ENCODE measurements at places on chromosomes 2 and 18.

GRCh38 chr2:215498431-215498830 lies 62.6 kb upstream of the FN1 start:
- no peak for DNase-seq

DNA sequence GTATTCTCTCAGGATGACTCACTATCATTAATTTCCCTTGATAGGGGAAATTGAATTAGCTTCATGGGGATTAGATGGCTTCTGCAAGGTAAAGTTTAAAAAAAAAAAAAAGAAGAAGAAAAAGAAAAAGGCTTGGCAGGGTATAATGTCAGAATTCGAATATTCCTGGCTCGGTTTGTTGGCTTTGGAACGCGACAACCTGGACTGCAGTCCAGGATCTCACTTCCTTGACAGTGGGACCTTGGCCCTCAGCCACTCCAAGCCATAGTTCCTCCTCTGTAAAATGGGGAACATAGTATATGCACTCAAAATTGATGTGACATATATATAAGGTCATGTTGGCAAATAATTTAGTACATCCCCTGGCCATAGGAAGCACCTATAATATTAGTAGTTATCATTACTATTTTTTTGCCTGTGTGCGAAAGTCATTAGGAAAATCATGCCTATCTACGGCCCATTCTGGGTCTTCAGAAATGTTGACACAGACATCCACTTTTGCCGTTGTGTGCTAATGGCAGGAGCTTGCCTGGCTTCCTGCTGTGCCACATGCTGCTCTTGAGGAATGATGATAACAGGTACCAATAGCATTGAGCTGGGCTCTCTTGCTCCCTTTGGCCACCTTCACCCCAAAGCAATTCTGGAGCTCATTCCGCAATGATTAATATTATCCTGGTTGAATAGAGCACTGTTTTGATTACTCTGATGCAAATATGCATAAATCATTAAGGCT lies 97.9 kb downstream of the MTCL1 start:
- no peak for DNase-seq

DNA sequence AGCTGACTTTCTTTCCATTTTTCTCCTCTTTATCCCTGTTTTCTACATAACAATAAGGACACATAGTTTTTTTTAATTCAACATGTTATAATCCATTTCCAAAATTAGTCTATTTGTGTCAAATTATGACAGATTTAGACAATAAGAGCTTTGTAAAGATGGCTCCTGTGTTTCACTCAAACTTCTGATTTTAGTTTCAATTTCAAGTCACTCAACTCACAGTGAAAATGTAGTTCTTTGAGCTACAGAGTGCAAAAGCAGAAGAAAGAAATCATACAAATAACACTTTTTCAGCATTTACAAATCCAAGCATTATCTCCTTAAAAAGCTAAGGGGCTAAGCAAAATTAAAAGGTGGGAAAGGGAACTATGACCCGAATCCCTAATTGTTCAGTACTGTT lies 340.7 kb upstream of the TRIB2 start:
- DNase-seq = no peak

- DNase-seq = no peak
These were observed 374.4 kb downstream of the PLCL1 start for GRCh38 chr2:198178766-198179165.

DNA sequence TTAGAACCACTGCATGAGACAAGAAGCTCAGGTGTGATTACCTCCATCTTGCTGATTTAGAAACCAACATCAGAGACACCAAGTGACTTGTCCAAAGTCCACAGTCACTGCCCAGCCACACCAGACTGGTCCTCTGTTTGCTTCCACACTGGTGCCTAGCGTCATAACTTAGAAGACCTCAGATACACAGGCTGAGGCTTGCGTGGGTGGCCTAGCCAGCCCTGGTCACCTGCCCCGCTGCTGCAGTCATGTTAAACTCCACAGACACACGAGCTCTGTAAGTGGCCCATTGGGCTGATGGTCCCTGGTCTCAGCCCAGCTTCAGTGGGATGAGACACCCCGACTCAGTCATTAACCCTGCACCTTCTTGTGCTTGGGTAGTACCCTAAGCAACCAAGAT lies 47.1 kb downstream of the CNGA3 start:
- DNase-seq = no peak

DNA sequence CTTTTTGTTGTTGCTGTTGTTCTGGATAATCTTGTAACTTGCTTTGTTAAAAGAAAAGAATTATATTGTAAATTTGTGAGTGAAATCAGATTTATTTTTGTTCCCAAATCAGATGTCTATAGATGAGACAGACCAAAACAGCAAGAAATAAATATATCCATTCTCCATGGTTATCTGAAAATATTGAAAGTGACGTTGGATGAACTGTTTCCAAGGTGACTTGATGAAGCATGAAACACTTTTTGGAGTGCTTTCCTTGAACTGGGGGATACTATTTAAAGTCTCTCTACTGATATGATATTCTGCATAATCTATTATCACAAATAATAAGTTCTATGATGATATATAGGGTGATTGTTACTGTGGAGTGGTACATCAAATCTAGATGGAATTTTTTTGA lies 315.4 kb upstream of the THUMPD2 start:
- no peak for DNase-seq

DNA sequence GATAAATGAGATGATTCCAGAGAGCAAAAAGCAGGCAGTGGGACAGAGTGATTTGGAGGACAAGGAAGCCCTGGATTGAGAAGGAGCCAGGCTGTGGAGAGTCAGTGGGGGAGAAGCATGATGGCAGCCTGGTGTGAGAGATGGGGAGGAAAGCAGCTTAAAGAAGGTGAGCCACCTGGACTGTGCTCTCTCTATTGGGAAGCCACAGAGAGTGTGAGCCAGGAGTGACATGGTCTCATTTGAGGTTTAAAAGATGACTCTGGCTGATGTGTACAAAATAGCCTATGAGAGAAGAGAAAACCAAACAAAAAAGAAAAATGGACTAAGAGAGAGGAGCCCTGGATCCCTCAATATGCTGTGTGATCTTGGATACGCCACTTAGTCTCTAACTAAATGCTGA lies 12.9 kb upstream of the EPAS1 start:
- DNase-seq = no peak

DNA sequence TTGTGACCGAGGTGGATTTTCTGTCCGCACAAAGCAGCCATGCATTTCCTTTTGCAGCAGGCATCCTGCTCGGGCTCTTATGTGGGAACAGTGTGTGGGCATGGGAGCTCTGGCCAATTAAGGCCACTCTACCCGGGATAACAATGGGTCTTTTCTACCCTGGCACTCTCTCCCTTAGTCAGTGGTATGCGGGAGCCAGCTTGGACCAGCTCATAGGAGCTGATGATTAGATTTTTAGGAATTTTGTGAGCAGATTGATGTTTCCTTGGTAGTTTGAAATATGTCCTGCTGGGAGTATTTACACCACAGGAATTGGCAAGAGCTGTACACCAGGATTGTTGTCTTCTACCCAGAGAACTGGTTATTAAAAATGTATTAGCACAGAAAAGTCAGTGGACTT lies 89.3 kb downstream of the SPP2 start:
- no peak for DNase-seq

DNA sequence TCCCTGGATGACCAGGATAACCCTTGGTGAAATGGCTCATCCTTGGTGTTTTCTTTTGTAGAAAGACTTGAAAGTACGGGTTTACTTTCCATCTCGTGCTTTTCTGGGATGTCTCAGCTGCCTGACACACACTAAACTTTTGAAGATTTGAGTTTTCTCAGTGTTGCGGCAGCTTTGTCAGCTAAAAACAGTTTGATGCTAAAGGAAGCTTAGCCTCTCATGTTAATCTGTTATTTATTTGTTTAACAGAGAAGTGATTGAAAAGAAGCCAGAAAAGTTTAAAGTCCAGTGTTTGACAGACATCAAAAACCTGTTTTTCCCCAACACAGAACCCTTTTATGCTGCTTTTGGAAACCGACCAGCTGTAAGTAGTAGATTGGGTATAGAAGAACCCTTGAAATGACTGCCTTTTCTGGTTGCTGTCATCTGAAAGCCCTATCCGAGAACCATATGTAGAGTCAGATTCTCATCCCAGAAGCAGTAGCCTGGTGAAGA lies 72.8 kb downstream of the LPIN1 start:
- no peak for DNase-seq

DNA sequence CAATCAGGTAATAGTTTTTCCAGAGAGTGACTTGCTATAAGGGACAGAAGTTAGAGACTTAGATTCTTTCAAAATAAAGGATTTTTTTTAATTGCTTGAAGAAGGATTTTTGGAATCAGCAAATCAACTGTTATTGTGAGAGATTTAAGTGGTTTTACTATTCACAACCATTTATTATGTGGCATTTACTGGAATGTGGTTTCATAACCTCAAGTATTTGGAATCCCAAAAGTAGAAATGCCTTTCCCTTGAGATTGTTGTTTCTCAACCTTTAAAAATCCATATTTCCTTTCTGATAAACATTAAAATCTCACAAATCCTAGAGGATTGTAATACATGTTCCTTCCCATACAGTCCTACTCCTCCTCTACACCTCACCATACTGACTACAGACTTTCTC lies 5.0 kb downstream of the TANK start:
- no peak for DNase-seq

- no peak for DNase-seq
These were observed 18.3 kb downstream of the RAMP1 start for GRCh38 chr2:237877576-237878307.

- no peak for DNase-seq
These were observed 208.3 kb upstream of the FANCL start for GRCh38 chr2:58449286-58450010.

DNA sequence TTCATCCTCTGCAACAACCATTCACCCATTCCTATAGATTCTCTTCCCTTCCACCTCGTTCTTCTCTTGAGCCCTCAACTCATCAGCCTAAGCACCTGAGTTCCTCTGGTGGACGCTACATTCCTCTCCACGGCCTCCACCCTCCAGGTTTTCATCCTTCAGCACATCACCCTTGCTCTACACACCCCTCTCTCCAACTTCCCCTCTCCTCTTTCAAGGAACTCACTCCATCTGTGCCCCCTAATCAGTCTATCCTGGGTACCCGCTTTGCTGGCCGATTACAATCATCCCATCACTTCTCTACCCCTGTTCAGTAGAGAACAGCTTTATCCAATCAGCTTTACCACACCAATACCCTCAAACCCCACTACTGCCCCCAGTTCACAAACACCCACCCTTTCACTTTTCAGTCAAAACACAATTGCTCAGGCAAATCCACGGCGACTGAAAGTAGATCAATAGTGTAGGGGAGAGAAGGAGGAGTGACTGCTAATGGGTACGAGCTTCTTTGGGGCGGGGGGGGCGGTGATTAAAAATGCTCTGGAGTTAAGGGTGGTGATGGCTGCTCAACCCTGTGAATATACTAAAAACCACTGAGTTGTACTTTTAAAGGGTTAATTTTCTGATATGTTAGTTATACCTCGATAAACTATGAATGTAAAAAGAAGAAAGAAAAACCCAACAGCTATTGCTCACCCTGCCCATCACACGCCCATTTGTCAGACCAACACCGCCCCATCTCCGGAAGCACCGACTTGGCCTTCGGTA lies 857 bp downstream of the DYM start:
- DNase-seq = peak; percentile 22

GRCh38 chr2:218223046-218223445 lies 6.1 kb downstream of the ARPC2 start:
- no peak for DNase-seq

GRCh38 chr18:72848503-72849237 lies 19.1 kb downstream of the NETO1 start:
- DNase-seq = no peak

DNA sequence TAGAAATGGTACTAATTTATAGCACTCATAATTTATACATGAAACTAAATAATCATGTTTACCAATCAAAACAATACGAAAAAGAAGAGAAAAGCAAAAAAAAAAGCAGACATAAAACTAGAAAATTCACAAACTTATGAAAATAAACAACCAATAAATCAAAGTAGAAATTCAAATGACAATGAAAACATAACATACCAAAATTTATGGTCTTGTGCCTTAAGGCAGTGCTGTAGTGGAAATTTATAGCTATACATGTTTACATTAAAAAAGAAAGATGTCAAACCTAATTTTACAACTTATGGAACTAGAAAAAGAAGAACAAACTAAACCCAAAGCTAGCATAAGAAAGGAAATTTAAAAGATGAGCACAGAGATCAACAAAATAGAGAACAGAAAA lies 16.1 kb upstream of the SPR start:
- DNase-seq = no peak

GRCh38 chr2:189178054-189178453 lies 1.5 kb downstream of the COL5A2 start:
- no peak for DNase-seq

DNA sequence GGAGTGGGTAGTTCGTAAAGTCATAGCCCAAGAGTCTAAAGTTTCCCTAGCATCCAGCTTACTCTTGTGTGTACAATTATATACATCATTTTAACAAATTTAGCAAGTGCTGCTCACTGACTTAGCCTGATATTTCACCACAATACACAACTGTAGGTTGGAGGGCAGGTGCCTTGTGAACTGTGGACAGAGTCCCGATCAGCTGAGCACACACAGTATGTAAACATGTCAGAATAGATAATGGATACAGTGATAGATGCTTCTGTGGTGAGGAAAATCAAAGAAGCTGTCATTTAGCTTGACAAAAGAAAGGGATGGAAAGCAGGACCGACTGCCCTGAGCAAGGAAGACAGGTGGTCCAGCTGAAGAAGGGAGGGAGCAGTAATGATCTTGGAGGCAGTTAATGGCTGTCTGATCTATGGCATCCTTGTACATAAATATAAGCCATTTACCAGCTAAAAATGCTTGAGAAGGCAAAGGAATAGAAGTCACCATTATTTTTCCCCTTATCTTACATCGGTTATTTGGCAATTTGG lies 372.8 kb upstream of the UBE2E3 start:
- DNase-seq = no peak

- DNase-seq = no peak
These were observed 39.8 kb downstream of the VSNL1 start for GRCh38 chr2:17580319-17580715.

DNA sequence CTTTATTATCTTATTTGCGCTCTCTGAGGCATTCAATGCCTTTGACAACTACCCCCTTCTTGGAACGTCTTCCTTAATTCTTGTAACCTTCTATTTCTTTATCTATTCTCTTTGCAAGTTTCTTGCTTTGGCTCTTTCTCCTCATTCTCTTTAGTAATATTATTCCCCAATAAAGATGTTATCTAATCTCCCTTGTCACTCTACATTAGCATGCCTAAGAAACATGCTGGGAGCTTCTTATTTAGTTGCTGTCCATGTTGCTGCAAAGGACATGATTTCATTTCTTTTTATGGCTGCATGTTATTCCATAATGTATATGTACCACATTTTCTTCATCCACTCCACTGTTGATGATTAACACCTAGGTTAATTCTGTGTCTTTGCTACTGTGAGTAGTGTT lies 113.7 kb downstream of the RDH14 start:
- DNase-seq = no peak

GRCh38 chr2:68726608-68727367 lies 7.8 kb upstream of the ARHGAP25 start:
- DNase-seq = no peak

GRCh38 chr2:127811397-127812321 lies 688 bp upstream of the WDR33 start:
- no peak for DNase-seq

GRCh38 chr2:51789918-51790317 lies 758.0 kb upstream of the NRXN1 start:
- DNase-seq = no peak
